ENCODE measurements at places on chromosomes 1 and 21.

DNA sequence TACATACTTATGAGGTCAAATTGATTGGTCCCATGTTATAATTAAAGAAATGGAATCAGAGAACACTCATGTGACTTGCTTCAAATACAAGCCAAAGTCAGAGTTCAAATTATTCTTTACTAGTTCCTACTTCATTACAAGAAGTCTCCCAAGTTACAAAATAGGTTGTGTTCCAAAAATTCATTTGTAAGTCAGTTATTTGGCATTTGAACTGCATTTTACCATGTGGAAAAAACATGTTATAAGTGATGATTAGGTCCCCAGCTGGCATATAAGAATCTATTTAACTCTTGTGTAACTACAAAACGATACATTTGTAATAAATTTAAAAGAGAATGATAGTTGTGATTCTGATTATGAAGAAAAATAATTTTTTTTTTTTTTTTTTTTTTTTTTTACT lies 124.1 kb downstream of the DISP1 start:
- H3K27ac ChIP-seq = no peak overlapping the region
- H3K4me3 ChIP-seq = no peak overlapping the region
- no peaks in the 10 kb centered on the region for H3K36me3 ChIP-seq
- no peak for DNase-seq
- no peaks in the 10 kb centered on the region for H3K27me3 ChIP-seq

DNA sequence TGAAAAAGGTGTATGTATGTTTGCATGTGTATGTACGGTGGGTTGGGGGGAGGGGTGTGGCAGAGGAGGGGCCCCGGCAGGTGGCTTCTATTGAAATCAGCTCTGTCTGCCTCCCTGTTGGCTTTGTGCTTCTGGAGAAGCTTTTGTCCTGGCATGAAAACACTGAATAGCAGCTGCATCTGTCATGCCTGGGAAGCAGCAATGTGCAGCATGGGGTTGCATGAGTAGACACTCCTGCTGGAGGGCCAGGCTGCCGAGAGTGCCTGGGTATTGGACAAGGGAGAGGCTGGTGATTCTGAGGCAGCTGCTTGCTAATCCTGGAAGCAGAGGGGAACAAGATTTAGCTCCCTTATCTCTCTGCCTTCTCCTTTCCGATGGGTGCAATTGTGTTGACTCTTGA lies 20.5 kb downstream of the MAPKAPK2 start:
- peaks cover 3% of the 10 kb centered on the region for H3K36me3 ChIP-seq
- H3K27ac ChIP-seq = no peak overlapping the region
- H3K4me3 ChIP-seq = no peak overlapping the region
- no peaks in the 10 kb centered on the region for H3K27me3 ChIP-seq

DNA sequence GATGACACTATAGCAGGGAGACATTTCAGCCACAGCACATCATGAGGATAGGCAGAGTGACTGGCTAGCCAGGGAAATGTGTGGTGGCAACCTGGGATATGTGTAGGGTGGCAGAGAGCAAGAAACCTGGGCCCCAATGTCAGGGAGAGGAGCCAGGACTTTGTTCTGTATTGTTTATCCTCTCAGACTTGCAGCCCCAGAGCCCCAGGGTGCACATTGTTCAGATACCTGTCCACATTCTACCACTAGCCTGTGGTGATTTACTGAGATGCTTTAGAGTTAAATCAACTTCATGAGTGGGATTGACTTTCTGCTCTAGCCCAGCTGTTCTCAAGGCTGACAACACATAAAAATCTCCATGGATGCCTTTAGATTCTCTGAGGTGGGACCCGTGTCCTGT lies 61.5 kb downstream of the MAB21L3 start:
- H3K4me3 ChIP-seq = no peak overlapping the region
- DNase-seq = no peak
- H3K27me3 ChIP-seq = no peaks in the 10 kb centered on the region
- peaks cover 18% of the 10 kb centered on the region for H3K4me1 ChIP-seq
- H3K36me3 ChIP-seq = no peaks in the 10 kb centered on the region

- no peak overlapping the region for H3K4me3 ChIP-seq
- no peaks in the 10 kb centered on the region for H3K36me3 ChIP-seq
- peaks cover 19% of the 10 kb centered on the region for H3K27me3 ChIP-seq
- no peak for DNase-seq
- no peak overlapping the region for H3K27ac ChIP-seq
Measured at GRCh38 chr1:157195521-157196244, 57.5 kb upstream of the ETV3 start.

DNA sequence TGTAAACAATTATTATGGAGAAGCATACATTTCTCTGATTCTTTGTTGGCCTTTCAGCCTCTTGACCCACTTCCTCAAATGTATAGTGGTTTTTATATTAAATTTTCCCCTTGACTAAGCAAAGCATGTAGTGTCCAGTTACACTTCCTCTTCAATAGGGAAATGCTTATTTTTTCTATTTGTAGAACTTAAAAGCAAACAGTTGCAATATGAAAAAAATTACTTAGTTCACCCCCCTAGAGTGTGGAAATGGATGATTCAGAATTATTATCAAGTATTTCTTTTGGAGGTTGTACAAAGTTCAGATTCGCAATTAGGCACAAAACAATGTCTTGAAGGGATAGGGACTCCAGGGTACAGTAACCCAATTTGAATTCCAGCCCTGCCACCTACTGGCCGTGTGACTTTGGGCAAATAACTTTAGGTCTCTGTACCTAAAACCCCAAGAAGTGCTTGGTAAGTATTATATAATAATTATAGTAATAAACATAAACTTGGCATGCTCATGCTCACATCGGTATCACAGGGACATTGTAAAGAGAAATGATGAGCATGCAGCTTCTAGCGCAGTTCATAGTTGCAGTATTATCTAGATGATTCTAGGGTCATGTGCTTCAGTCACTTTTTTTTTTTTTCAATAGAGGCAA lies 28.6 kb upstream of the IFNGR2 start:
- DNase-seq = peak; percentile 49
- no peaks in the 10 kb centered on the region for H3K36me3 ChIP-seq
- H3K4me3 ChIP-seq = no peak overlapping the region
- H3K4me1 ChIP-seq = peaks cover 16% of the 10 kb centered on the region
- no peaks in the 10 kb centered on the region for H3K27me3 ChIP-seq

- no peaks in the 10 kb centered on the region for H3K4me1 ChIP-seq
- H3K27ac ChIP-seq = no peak overlapping the region
- no peak for DNase-seq
- peaks cover 6% of the 10 kb centered on the region for H3K27me3 ChIP-seq
- no peak overlapping the region for H3K4me3 ChIP-seq
Measured at GRCh38 chr1:231106347-231106746, 55.5 kb upstream of the TRIM67 start.

- H3K27me3 ChIP-seq = no peaks in the 10 kb centered on the region
- no peak overlapping the region for H3K27ac ChIP-seq
- H3K36me3 ChIP-seq = no peaks in the 10 kb centered on the region
- peak; percentile 34 for DNase-seq
- H3K4me1 ChIP-seq = no peaks in the 10 kb centered on the region
Measured at GRCh38 chr1:55640708-55641473, 425.7 kb upstream of the USP24 start.

DNA sequence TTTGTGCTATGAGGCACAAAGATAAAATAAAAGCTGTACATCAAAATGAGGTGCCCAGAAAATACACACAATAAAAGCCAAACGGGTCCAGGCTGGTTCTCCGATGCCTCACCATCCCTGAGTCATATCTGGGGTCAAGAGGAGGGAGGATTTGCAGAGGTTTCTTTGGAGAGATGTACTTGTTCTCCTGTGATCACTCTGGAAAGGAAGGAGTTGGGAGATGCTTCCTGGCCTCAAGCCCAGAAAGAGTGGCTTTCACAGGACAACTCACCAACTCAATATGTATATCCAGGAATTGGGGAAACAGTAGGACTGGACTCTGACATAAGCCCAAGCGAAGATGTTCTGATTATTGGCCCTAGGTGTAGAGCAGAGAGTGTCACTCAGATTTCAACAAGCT lies 51.9 kb downstream of the DIPK1A start:
- peaks cover 6% of the 10 kb centered on the region for H3K36me3 ChIP-seq
- no peak for DNase-seq
- no peak overlapping the region for H3K27ac ChIP-seq
- no peaks in the 10 kb centered on the region for H3K4me1 ChIP-seq
- no peaks in the 10 kb centered on the region for H3K27me3 ChIP-seq
- H3K4me3 ChIP-seq = no peak overlapping the region

- no peak for DNase-seq
- no peak overlapping the region for H3K4me3 ChIP-seq
- no peaks in the 10 kb centered on the region for H3K27me3 ChIP-seq
- H3K4me1 ChIP-seq = no peaks in the 10 kb centered on the region
- H3K36me3 ChIP-seq = no peaks in the 10 kb centered on the region
Measured at GRCh38 chr1:68087184-68087583, 36.8 kb upstream of the DIRAS3 start.

GRCh38 chr1:40313958-40314720 lies 2.9 kb downstream of the COL9A2 start:
- H3K36me3 ChIP-seq = no peaks in the 10 kb centered on the region
- no peak overlapping the region for H3K27ac ChIP-seq
- H3K4me1 ChIP-seq = peaks cover 51% of the 10 kb centered on the region
- no peak overlapping the region for H3K4me3 ChIP-seq

DNA sequence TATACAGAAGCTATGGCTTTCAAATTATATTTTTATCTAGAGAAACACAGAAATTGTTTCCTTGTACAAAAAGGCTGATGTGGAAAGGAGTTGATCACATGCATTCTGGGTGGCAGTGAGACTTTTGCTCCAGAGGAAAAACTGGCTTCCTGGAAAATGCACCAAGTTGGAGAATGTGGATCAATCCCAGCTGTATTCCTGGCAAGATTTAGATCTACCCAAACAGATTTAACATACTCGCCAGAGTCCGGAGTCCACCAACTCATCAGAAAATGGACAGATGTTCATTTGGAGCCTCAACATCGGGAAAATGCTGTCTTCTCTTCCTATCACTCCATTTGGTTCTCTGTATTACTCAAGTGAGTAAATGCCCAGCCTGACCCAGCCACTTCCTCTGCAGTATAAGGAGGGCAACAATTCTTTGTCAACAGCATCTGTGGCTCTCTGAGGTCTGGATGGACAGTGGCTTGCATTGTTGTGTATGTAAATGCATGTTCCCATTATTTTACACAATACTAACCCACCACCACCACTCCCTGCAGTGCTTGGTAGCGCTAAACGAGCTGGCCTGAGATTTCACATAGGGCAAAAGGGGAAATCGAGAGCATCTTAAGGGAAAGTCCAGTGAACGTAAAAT lies 226.2 kb upstream of the IRF2BP2 start:
- H3K27me3 ChIP-seq = no peaks in the 10 kb centered on the region
- H3K27ac ChIP-seq = no peak overlapping the region
- DNase-seq = peak; percentile 43
- peaks cover 5% of the 10 kb centered on the region for H3K4me1 ChIP-seq
- no peaks in the 10 kb centered on the region for H3K36me3 ChIP-seq

- H3K36me3 ChIP-seq = peaks cover 27% of the 10 kb centered on the region
- H3K4me1 ChIP-seq = peaks cover 9% of the 10 kb centered on the region
- no peak overlapping the region for H3K27ac ChIP-seq
- H3K27me3 ChIP-seq = no peaks in the 10 kb centered on the region
- H3K4me3 ChIP-seq = no peak overlapping the region
Measured at GRCh38 chr1:193242000-193242399, 55.6 kb upstream of the B3GALT2 start.

Measured in CD4-positive, alpha-beta T cell (primary cell).